ENCODE measurements at places on chromosomes 12 and 14.

DNA sequence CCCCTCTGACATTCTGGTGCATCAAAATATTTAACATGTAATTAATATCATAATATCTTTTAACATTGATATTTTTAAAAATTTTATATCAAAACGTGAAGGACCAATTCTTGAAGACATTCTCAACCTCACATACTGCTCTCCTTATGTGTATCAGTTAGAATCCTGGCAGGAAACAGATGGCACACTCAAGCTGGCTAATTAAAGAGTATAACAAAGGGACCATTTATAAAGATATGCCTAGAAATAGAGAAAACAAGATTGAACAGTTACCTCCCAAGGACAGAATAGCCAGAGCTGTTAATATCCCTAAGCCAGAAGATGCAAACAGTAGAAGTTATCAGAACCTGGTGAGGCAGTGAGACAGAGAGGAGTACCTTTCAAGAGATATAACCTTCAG is 368.7 kb downstream of the NELL2 start:
- no peak for DNase-seq

DNA sequence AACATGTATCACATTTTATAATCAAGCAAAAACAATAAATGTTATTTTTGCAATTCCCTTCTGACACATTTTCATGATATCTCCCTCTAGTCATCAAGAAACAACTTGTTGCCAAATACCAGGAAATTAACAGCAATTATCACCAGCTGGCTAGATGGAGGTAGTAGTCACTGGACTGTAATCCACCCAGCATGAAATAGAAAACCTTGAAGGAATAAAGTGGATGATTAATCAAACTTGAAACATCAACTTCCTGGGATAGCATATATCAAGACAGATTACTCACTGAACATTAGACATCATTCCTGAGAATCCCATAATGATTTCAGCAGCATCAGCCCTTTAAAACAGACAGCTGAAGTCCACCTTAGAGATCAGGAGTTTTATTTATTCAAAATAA is 259.0 kb downstream of the CCDC59 start:
- no peak for DNase-seq

DNA sequence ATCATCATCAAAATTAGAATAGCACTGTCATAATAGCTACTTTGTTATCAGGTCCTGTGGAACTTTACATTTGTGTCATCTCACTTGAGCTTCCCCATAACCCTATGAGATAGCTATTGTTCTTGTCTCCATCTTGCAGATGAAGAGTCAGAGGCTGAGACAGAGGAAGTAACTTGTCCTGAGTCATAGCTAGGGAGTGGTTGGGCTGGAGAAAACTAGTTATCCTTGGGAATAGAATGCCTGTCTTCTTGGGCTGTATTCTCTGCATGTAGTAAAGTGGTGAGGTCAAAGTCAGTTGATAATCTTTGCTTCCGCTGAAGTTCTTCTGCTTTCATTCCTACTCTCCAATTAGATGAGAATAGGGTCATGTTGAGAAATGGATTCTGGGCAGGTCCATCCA is 117.0 kb downstream of the SMOC1 start:
- no peak for DNase-seq

GRCh38 chr12:96334502-96334901 is 65.7 kb downstream of the CDK17 start:
- DNase-seq = no peak

GRCh38 chr14:63951429-63951828 is 98.6 kb downstream of the SYNE2 start:
- no peak for DNase-seq

- DNase-seq = no peak
Observed at GRCh38 chr14:77859934-77860570, 60.1 kb downstream of the ADCK1 start.

DNA sequence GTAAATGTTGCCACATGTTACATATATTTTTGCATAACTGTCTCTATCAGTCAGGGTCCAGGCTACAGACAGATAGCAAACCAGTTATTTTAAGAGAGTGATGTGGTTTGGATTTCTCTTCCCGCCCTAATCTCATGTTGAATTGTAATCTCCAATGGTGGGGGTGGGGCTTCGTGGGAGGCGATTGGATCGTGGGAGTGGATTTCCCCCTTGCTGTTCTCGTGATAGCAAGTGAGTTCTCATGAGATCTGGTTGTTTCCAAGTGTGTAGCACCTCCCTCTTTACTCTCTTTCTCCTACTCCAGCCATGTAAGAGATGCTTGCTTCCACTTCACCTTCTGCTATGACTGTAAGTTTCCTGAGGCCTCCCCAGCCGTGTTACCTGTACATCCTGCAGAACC is 704.2 kb upstream of the TBX3 start:
- DNase-seq = no peak

DNA sequence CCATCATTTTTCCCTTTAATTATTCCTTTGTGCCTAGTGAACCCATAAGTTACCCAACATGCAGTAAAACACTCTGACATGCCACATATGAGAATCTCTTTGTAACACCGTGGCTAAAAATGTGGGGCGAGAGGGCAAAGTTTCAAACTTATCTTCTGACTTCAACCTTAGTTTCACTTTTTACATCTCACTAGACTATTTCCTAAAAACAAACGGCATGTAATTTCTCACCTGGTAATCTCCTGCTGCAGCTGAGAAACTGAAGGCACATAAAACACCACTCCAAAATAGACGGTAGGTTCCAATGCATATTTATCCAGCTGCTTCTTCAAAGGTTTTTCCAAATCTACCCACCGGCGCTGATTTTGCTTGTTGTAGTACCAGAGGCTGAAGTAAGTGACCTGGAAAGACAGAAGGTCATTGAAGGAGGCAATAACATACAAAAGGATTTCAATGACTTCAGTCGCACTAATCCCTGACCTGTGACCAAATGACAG is 37.9 kb downstream of the PTPN21 start:
- no peak for DNase-seq
